Omental fat pad (tissue), 4 donors: ENCODE measurements at places on chromosomes 2 and 18. TPM values are rescaled to one million over a fixed set of nuclear protein-coding genes. Genes with fewer than 3 reads are reported as not detected.

- DNase-seq: no peak
These were observed 54.3 kb upstream of the ITGA6 start for GRCh38 chr2:172373076-172373475.

DNA sequence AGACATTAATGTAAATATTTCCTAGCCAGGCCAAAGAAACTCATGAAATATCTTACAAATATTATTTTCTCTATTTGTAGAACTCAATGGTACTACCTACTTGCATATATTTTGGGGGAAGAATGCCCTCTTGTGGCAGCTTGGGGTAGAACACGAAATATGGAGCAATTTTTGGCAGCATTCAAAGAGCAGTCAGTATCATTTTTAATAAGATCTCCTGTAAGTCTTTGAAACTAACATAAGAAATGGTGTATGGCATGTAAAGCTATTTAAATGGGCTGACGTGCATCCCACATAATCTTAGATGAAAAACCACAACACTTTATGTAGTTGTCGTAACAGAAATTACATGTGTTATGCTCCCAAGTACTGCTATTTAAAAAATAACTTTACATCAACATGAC lies 62.3 kb upstream of the CCDC195 start:
- peak; percentile 39 for DNase-seq

DNA sequence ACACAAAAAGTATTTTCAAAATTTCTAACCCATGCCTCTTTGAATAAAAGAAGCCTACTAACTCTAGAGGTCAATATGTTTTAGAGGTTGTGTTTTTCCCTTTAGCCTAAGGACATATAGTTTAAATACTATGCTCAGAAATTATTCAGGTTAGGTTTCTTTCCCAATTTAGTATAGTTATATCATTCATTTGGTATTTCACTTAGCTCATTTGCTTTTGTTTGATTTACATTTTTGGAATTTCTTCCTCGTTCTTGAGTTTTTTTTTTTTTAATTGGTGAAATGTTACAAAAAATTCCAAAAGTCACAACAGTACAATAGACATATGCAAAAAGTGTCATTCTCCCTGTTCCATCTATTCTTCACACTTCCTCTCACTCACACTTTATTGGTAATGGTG lies 371.3 kb upstream of the TNP1 start:
- DNase-seq: no peak

GRCh38 chr2:142306131-142306530 lies 175.3 kb upstream of the LRP1B start:
- no peak for DNase-seq

- DNase-seq: no peak
These were observed 437.4 kb upstream of the MC4R start for GRCh38 chr18:60809937-60810336.

DNA sequence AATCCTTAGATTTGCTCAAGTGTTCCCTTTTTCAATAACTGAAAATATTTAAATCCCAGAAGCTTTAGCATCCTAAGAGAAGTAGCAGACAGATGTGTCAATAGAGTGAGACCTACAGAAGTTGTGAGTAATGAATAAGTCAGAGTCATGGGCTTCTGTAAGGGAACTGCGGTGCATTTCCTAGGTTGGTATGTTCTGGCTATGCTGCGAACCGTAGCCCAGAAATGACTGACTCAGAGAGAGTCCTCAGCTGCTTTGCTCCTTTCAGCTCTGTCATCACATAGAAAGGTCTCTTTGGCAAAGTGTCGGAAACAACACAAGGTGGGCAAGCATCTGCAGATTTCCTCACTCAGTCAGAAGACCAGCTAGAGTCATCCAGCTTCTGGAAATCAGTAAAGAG lies 297.1 kb downstream of the ARHGAP15 start:
- no peak for DNase-seq

DNA sequence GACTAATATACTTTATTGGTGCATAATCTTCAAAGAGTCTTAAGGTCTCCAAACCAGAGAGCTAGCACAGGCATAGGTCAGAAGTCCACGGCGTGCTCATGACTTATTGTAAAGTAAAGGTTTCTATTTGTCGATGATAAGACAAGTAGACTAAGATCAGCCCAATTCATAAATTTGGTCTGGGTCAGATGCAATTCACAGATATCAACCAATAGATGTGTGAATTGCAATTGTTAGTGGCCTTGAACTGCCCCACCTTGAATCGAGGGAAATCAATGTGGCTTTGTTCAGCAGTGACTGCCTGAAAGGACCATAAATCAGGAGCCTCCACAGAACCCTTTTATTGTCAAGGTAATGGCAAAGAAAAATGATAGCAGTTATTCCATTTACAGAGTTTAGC lies 39.1 kb upstream of the CPS1 start:
- no peak for DNase-seq

GRCh38 chr2:103166456-103167324 lies 404.9 kb downstream of the TMEM182 start:
- DNase-seq: no peak

DNA sequence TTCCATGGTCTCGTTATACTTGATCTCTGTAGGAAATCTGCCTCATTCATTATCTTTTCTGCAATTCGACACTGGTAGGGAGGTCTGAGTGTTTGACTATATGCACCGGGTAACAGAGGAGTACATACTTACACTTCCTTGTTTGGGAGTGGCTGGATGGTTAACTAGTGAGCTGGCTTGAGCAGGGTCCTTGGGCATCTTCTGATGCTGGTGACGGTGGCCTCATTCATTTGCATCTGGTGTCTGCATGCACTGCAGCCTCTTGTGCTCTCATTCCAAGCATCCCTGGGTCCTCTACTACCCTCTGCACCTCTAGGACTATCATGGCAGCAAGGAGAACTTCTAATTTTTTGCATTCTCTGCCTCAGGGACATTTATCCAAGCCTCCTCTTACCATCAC lies 100.0 kb upstream of the TCF4 start:
- no peak for DNase-seq

DNA sequence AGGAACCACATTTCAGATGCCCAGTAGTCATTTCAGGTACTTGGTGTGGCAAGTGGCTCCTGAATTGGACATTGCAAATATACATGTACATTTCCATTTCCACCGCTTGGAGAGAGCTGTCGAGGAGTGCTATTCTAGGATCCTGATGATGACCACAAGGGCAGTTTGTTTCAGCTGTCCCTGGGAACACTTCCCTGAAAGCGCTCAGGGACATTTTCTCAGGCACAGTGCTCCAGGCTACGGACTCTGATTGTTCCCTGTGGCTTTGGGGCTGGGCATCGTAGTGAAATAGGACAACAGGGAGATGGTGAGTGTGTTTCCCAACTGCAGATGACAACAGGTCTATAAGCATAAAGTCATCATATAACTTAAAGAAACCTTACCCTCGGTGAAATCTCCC lies 3.1 kb downstream of the DBI start:
- DNase-seq: no peak

DNA sequence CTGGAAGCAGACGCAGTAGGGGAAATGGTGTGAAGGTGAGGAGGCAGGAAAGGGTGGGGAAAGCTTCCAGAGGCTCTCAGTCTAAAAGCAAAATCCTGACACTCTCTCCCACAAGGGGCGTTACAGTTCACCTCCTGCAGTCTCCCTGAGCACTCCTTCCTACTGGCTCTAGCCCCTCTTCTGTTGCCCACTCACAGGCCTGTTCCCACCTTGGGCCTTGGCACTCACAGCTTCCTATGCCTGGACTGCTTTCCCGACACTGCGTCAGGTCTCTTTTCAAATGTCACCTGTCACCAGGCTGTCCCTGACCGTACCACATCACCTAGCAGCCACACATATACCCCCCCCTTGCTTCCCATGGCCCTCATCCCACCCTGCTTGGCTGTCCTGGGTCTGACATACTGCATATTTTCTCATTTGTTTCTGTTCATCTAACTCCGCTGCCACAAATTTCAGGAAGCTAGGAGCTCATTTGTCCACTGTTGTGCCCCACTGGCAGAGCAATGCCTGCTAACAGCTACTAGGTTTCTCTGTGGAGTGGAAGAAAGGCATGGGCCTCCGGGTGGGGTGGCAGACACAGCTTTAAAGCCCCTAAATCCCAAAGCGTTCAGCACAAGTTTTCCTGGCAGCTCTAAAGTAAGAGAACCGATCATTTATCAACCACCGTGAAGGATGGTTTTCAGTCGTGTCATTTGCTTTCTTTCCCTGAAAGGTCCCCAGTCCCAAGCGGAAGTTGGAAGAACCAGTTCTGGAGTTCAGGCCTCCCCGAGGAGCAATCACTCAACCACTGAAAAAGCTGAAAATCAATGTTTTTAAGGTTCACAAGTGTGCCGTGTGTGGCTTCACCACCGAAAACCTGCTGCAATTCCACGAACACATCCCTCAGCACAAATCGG lies 118.8 kb downstream of the ZNF532 start:
- no peak for DNase-seq

DNA sequence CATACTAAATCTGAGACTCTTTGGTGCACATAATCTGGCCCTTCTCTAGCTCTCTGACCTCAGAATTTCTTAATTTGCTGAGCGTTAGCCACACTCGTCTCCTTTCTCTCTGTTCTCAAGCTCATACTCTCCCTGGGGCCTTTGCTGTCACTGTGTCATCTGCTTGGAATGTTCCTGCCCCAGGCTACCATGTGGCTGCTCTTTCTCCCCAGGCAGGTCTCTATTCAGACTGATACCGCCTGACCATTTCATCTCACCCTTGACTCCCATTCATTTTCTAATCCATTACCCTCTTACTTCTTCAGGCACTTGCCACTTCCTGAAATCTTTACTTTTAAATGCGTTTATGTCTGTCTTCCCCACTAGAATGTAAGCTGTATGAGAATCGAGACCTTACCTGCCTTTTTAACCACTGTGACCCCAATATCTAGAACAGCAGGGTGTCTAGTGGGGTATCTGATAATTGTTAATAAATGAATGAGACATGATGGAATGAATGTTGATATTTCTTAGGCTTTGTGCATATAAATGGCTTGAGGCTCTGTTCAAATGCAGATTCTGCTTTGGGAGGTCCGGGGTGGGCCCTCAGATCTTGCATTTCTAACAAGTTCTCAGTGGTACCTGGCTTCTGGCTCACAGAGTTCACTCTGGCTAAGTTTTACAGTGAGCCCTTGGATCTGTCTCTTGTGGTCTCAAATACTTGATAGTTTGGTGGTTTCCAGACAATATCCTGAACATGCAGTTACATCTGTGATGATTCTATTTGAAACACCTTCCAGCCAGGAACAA lies 89.9 kb upstream of the EPC2 start:
- no peak for DNase-seq

DNA sequence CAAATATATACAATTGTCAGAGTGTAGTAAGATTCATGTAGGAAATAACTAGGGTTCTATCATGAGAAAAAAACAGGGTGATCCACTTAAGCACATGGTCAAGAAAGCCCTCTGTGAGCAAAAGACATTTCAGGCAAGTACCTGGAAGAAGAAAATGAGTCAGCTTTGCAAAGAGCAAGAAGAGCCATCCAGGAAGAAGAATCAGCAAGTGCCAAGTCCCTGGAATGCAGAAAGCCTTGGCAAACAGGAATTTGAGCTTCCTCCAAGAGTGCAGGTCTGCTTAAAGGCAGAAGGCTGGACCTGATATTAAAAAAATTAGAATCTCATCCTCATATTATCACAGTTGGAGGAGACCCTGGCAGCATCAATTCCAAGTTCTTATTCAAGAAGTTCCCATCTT lies 188.5 kb upstream of the CELF4 start:
- DNase-seq: no peak

- no peak for DNase-seq
These were observed 90.0 kb downstream of the WDSUB1 start for GRCh38 chr2:159196393-159196925.

DNA sequence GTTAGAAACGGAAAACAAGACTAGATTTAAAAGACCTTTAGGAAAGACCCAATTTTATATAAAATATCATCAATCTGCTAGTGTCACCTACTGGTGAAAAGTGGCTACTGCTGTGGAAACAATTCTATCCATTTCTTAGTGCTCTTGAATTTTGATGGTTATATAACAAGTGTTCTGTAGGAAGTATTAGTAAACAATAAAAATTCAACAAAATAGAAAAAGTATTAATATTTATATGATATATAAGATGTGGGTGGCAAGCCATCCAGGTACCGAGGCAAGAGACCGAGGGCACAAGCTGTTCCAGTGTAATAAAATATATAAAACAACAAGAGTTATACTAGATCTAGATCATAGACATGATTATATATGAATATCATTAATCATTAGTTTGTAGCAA lies 6.2 kb upstream of the TMEM87B start:
- DNase-seq: no peak

DNA sequence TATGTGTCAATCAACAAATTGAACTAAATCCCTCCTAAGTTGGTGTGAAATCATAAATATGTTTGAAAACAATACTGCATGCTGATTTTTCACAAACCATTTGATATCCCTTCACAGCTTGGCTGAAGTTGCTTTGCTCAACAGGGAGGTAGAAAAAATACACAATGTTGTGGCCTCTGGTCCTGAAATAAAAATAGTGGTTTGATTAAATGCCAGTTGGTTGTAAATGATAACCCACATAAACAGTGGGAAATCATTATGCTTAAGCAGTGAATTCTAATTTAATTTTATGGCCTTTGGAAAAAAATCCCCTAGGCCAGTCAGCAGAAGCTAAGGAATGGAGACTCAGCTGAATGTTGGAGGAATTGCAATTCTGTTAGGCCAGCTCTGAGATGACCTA lies 359.4 kb upstream of the CWC22 start:
- DNase-seq: no peak

GRCh38 chr2:181916726-181917718 lies 25.5 kb downstream of the ITPRID2 start:
- no peak for DNase-seq

- DNase-seq: no peak
These were observed 1.9 kb downstream of the CNGA3 start for GRCh38 chr2:98348066-98348561.

DNA sequence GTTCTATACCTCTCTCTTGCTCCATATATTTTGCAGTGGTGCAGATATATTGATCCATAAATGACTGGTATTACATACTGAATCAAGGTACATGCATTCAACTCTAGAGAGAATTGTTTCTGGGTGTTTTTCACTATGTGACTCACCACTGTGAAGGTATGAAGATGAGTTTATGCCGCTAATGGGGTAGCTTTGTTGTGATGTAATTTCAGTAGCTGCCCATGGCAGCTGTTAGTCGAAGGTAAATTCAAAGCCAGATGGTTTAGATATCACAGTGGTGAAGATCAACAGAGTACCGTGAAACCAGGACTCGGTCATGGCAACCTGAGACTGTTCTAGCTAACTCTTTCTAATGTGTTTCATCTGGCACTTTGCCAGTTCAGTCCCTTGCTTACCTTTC lies 50.4 kb downstream of the PKP4 start:
- no peak for DNase-seq

GRCh38 chr18:56276466-56276865 lies 361.9 kb downstream of the TXNL1 start:
- no peak for DNase-seq

- DNase-seq: no peak
These were observed at the start of gene TMEM178A for GRCh38 chr2:39665811-39666490. Gene TMEM178A, plus strand, starts transcription at chr2:39665917. Its CDS starts 58 bp downstream, at chr2:39665975.

GRCh38 chr18:69491576-69491975 lies 90.9 kb downstream of the DOK6 start:
- no peak for DNase-seq

- DNase-seq: no peak
These were observed 339.7 kb downstream of the TNS1 start for GRCh38 chr2:217662984-217663602.

- peak; percentile 95 for DNase-seq
These were observed 200.4 kb downstream of the INO80D start for GRCh38 chr2:205885492-205886099.

GRCh38 chr2:86335865-86336674 lies 1.4 kb downstream of the REEP1 start:
- no peak for DNase-seq

ARHGEF4 gene
- 14.7 TPM for total RNA-seq

NEU4 gene
- total RNA-seq: 4.4 TPM

SERPINB11 gene
- not detected for total RNA-seq

CCDC85A gene
- total RNA-seq: 10.3 TPM

LRRC30 gene
- not detected for total RNA-seq

FNDC4 gene
- 24.0 TPM for total RNA-seq

ARHGEF33 gene
- 0.48 TPM for total RNA-seq
